ENCODE measurements at places on chromosomes 11 and 22.

DNA sequence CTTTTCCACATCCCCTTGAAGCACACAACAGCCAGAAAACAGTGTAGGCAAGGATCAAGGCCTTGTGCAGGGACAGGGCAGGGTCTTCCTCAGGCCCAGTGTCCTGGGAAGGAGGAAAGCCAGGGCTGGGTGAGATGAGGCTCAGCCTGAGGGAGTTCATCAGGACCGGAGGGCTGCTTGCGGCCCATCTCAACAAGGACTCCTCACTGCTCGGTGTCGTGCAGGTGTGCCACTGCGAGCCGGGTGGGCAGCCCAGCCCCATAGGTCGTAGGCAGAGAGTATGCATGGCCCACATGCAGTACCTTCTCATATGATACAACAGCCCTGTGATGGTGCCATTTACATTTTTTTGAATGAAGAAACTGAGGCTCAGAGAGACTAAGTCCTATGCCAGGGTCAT lies 12.9 kb downstream of the SHISA8 start:
- no peak for DNase-seq

DNA sequence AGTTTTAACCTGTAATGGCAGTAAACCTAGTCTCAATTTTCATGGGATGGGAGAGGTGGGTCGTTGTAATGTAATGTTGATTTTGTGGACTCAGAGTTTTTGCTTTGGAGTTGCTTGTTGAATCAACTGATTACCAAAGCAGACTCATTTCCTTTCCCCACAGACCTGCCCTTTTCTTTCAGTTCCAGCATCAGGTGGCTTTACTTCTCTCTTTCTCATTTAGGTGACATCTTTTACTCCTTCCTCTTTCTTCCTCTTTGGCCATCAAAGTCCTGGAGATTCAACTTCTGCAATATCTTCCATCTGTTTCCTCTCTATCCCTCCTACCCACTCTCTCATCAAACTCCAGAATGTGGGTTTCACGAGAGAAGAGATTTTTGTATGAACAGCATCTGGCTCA lies 313.9 kb downstream of the TMEM135 start:
- no peak for DNase-seq

DNA sequence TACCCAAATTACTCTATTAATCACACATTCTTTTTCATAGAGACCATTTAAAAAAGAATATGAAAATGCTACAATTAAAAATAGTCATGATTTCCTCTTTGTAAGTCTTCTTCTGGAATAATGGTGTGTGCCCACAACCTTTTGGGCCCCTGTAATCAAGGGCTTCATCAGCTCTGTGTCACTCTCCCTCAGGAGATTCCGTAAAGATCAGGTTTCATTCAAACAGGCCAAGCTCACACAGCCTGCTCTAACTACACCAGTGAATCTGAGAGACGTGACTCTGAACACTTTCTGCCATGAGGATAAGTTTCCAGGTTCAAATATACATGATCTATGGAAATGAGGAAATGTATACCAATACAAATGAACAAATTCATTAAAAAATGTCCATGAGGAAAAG lies 9.5 kb downstream of the DRICH1 start:
- no peak for DNase-seq

GRCh38 chr22:38954414-38955043 lies 2.9 kb upstream of the APOBEC3A start:
- no peak for DNase-seq

- DNase-seq, result peak; percentile 65
These were observed 19.2 kb upstream of the MUC5B start for GRCh38 chr11:1203505-1204271.

DNA sequence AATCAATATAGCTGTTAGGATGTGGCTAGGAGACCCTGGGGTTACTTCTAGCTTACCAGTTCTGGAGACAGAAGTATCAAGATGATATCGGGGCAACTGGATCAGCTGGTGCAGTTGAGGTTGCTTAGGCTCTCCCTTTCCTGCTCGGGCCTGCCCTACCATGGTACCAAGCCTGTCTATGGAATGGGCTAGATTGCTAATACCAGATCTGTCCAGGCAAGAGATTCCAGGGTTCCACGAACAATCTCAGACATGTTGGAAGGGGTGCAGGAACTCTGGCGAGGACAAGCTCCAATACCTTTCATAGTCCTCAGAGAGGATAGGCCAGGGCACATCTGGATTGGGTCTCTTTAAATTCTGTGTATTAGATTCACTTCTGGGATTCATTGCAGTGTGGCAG lies 53.8 kb downstream of the ADM start:
- no peak for DNase-seq

- DNase-seq, result peak; percentile 3
These were observed 135.7 kb downstream of the TMEM135 start for GRCh38 chr11:87173185-87174039.

DNA sequence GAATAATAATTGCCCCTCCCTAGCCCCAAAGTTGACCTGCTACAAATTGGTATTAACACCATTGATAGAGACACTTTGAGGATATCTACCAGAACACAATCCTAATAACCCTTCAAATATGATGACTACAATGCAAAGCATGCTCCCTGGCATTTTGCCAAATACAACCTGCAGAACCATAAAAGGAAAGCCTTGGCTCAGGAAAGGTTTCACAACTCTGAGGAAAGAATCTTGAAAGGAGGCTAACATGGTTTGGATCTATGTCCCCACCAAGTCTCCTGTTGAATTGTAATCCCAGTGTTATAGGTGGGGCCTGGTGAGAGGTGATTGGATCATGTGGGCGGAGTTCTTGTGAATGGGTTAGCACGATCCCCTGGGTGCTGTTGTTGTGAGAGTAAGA lies 140.4 kb upstream of the ARHGAP42 start:
- DNase-seq, result peak; percentile 61

DNA sequence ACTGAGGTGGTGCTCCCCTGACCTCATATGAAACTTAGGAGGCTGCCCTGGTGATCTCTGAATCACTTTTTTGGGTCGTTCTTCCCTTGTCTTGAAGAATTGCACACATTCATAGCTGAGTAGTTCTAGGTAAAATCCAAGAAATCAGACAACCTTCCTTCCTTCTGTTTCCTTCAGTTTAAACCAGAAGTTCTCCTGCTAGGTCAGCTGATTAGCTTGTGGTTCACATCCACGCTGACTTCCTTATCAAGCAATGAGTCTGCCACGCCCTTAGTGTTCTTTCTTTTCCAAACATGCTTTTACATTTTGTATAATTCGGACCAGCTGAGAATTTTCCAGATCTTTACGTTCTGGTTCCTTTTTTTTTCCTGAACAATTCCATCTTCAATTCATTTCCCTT lies 892.8 kb downstream of the NTM start:
- DNase-seq, result no peak

GRCh38 chr11:32309530-32310213 lies 125.7 kb downstream of the WT1 start:
- DNase-seq, result no peak

DNA sequence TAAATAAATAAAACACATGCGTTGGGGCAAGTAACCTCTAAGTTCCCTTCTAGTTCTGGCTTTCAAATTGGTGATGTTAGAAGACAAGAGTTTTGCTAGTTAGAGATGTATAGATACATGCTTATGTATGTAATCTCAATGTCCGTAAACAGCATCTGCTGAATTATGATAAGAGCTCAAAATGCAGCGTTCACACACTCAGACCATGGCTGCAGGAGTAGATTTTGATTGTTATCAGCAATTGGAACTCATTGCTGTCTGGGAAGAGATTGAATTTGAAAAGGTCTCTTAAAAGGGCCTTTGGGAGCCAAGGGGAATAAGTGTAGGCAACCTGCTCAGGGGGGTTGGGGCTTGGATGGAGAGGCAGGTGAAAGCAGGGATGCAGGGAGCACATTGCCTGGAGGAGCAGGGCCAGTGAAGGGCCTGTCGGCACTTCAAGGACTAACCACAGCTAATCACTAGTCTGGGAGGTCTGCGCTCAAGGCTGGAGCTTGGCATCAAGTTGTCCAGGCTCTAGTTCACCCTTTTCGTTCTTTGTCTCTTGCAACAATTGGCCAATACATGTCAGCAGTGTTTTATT lies 2.7 kb upstream of the RAG1 start:
- DNase-seq, result no peak

GRCh38 chr22:35777335-35777975 lies 59.8 kb downstream of the APOL5 start:
- no peak for DNase-seq

DNA sequence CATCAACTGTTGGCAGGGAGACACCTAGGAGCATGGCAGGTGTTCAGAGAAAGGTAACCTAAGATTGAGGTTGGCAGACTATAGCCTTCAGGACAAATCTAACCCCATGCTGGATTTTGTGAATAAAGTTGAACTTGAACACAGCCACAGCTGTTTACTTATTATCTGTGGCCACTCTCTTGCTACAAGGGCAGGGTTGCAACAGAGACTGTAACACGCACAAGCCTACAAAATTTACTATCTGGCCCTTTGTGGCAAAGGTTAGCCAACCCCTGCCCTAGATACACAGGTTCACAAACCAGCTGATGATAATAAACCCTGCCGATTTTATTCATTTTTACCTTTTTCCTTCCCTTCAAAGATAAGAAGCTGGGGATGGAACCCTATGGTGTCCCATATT lies 2.5 kb downstream of the THYN1 start:
- DNase-seq, result no peak

- DNase-seq, result no peak
These were observed 181.3 kb downstream of the METTL15 start for GRCh38 chr11:28289444-28289843.

GRCh38 chr11:108804511-108804910 lies 139.6 kb downstream of the DDX10 start:
- DNase-seq, result no peak

DNA sequence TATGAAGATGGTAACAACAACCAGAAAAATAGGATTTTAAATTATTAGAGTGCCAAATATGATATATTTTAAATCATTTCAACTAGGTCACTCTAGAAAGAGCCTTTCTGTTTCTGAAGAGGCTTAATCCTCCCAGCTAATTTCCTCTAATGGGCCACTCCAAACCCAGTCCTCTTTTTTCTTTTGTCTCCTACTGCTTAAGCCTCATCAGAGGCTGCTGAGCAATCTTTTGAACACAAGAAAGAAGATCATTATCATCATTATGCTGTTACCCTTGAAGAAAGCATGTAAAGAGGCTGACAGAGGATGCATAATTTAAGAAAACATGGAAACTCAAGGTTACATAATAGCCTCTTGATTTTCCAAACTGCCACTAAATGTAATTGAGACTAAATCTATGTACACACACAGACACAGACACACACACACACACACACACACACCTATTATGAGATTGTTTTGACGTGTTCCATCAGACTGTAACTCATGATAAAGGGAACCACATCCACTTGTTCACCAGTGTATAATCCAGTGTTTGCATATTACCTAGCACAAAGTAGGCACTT lies 519.6 kb downstream of the METTL15 start:
- DNase-seq, result no peak

GRCh38 chr11:76088511-76088910 lies 117.8 kb downstream of the WNT11 start:
- no peak for DNase-seq
